ENCODE measurements at places on chromosomes 12 and 14. TPM values are rescaled to one million over a fixed set of nuclear protein-coding genes. Genes with fewer than 3 reads are reported as not detected.

GRCh38 chr14:61104358-61104757, 123.3 kb downstream of the SLC38A6 start:
- DNase-seq, result no peak

DNA sequence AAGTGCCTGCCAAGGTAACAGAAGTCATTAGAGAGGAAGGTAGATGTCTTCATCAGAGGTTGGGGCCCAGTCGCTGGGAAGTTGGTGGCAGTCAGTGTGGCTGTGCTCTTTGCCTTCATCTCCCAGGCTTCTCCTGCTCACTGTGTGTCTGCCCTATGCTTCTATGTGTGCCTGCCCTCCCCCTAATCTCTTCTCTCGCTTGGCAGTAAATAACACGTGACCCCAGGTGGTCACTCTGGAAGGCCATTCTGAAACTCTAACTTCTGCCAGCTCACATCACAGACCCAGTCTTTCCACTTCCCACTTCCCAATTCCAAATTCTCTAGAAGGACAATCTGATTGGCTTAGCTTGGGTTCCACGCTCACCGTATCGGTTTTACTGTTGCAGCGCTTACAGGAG, 9.3 kb downstream of the ZNF664 start:
- DNase-seq, result no peak

- DNase-seq, result no peak
These were observed 4.4 kb upstream of the CLEC2A start for GRCh38 chr12:9936591-9936990.

DNA sequence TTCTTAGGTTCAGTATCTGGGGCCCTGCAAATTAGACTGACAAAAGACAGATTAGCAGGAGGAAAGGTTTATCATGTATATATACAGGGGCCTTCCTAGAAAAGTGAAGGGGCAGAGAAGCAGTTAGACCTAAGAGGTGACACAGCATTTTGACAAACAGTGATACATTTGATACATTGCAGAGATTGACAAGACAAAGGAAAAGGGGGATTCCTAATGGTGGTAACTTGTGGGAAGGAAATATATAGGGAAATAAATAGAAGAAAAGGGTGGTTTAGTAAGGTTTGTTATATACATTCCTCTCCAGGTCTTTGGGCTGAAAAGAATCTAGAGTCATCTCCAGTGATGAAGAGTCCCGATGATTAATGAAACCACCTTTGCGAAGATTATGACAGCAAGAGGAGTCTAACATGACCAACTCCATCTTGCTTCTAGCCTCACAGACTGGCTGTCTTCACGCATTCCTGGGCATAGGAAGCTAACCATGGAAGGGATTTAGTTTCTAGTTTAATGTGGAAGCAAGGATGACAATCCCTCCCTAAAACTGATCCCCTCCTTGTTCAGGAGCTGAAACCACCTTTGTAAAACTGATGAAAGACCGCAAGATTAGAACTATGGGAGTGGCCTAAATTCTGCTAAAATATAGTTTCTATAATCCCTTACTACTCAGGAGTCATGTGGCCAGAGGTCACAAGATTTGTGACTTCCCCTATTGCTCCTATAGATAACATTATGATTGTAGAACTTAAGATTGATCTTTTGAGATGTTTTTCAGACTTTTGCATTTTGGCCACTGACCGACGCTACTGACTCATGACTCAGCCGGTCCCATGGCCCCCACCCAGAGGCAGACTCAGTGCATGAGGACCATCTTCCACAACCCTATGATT, 31.1 kb upstream of the CPM start:
- DNase-seq, result no peak

- DNase-seq, result no peak
These were observed 455.1 kb downstream of the BTG1 start for GRCh38 chr12:91690531-91690930.

GRCh38 chr12:10701131-10701681, 21.9 kb downstream of the YBX3 start:
- no peak for DNase-seq

- DNase-seq, result no peak
These were observed 58.7 kb downstream of the MVK start for GRCh38 chr12:109632342-109632741.

- no peak for DNase-seq
These were observed 6.6 kb upstream of the GOLGA5 start for GRCh38 chr14:92787554-92787953.

DNA sequence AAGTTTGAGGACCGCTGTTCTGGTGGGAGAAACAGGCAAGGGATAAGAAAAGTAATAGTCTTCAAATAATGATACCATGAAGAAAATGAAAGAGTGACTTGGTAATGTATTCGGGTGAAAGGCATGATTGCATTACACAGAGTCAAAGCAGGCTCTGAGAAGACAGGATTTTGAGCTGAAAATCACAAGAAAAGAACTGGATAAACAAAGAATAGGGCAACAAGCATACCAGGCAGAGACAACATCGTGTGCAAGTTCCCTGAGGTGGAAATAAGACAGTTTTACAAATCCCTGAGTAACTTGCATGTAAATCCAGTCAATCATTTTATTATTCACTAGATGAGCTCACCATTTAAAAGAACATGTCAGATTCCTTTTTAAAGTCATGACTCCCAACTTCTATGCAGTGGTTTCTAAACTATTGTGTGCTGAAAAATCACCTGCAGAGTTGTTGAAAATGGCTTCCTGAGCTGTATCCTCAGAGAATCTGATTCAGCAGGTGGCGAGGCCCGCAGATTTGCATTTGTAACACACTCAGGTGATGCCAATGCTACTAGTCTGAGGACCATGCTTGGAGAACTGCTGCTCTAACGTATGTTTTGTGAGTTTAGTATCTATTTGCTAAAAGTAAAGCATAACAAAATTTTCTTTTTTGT, 133.0 kb upstream of the ABCD2 start:
- no peak for DNase-seq

DNA sequence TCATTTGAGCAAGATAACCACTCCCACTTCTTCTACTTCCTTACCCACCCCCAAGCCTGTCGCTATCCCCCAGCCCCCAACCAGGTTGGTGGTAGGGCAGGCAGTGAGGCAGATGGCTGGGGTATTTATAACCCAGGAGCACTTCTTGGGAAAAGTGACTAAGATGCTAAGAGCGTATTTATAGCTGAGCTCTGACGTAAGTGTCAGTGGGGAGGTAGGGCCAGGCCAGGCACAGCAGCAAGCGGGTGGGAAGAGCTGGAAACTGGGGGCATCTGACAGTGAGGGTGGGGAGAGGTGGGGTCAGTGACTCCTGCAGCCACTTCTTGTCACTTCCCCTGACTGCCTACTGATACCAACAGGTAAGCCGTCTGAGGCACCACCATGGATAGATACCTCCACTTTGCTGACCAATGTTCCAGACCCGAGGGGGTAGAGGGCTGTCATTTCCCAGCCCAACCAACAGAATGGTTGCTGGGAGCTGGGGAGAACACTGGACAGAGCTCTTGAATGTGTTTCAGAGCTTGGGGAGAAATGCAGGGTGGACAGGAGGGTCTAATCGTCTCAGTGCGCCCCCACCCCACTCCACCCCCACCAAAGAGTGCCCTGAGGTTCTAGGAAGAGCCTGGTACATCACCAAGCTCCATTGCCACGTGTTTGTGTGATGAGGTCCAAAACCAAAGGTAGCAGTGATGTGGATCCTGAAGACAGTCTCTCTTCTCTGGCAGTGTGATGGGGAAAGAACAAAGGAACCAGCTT, 2.7 kb upstream of the INHBE start:
- DNase-seq, result no peak

Gene PTPN6
- 5.8 TPM for total RNA-seq

Gene LMNTD1
- 0.56 TPM for total RNA-seq

Gene RNU4-1
- total RNA-seq, result 4,499 TPM
